ENCODE measurements at places on chromosomes 3 and 15.

DNA sequence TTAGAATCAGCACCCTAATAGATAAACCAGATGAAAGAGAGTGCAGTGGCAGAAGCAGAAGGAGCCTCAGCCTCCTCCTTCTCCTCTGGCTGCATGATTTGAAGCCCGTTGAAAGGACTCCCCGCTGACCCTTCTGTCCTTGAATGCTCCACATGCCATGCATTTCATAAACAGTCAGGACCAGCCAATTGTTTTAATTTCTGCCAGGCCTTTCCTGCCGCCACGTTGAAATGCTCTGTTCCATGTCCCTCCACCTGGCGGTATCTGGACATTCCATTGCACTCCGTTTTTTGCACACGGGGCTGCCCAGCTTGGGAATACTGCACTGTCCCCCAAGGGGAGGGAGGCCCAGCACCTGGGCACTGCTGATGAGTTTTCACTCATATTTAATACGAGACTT is 35.2 kb upstream of the GLCE start:
- no peak for DNase-seq

- DNase-seq: peak; percentile 60
Observed at GRCh38 chr3:64244011-64244942, 19.0 kb upstream of the PRICKLE2 start.

DNA sequence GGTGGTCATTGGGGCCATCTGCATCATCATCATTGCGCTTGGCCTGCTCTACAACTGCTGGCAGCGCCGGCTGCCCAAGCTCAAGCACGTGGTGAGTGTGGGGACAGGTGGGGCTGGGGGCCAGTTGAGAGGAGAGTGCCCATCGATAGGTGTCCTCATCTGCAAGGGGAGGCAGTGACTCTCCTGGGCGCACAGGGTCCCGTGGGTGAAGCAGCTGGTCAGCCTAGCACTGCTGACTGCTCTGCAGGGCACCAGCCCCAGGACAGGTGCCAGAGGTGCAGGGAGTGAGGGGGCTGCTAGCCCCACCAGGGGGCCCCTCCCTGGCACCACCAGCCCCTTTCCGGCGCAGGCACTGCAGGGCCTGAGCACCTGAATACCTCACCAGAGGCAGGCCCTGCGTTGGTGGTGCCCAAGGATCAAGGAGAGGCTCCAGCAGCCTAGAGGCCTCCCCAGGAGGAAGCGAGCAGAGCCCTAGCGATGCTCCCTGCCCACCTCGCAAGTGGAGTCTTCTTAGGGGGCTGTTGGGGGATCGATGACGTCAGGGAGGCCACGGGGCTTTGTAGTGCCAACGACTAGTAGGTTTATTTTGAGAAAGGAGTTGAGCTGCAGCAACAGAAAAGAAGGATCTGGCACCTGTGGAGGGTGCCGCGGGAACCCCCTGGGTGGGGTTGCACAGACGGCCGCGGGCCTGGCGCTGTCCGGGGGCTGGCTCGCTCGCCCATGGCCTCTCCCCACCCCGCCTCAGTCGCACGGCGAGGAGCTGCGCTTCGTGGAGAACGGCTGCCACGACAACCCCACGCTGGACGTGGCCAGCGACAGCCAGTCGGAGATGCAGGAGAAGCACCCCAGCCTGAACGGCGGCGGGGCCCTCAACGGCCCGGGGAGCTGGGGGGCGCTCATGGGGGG is 976 bp upstream of the ABTB1 start:
- no peak for DNase-seq

- peak; percentile 99 for DNase-seq
Observed at GRCh38 chr3:21435871-21436270, 315.1 kb downstream of the ZNF385D start.

- DNase-seq: no peak
Observed at GRCh38 chr15:67024998-67025368, 40.4 kb upstream of the SMAD3 start.

- no peak for DNase-seq
Observed at GRCh38 chr3:123110282-123110975, 43.6 kb downstream of the PDIA5 start.

DNA sequence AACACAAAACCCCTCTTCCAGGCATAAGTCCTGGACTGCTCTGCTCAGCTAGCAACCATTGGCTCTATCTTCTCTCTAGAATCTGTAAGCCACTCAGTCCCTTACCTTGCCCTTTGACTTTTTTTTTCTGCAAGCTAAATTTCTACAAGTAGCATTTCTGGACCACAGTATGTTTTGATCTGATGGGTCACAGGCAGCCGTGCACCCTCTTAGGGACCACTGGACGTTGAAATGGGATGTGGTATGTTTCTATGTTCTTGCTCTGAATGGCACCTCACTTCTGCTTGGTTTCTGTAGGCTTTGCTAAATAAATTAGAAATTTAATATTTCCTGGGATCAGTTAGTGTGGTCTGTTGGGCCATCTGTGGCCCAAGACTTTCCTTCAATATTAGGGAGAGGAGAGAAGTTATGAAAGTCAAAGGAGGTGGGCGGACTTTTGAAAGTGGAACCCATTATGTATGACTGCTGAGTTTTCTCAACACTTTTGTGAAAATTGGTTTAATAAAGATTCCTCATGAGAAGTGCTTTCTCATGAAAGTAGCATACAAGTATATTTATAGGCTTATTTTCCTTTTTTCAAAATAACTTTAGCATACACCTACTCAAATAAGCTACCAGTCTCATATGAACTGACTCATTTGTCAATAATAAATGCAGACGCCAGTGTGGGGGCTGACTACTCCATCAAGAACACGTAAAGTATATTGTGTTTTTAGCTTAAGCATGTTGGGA is 18.4 kb upstream of the TIPARP start:
- DNase-seq: no peak

GRCh38 chr3:153043729-153044328 is 118.2 kb upstream of the RAP2B start:
- DNase-seq: peak; percentile 76

- DNase-seq: no peak
Observed at GRCh38 chr3:38130631-38131065, 6.3 kb downstream of the ACAA1 start.

DNA sequence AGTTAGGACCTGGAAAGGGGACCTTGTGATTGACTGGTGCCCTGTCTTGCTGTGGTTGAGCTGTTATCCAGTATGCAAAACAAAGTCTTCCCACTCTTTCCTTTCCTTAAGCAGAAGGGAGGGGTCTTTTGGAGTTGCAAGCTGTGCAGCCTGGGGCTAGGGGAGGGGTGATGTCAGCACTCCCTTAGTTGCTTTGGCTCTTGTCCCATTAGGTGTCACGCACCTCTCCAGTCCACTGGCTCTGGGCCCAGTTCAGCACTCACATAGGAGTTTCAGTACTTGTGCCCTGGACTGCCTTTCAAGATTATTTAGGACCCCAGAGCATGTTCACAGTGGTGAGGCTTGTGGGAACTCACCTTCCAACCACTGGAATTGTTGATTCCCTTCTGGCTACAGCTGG is 238.5 kb downstream of the DOCK3 start:
- no peak for DNase-seq

DNA sequence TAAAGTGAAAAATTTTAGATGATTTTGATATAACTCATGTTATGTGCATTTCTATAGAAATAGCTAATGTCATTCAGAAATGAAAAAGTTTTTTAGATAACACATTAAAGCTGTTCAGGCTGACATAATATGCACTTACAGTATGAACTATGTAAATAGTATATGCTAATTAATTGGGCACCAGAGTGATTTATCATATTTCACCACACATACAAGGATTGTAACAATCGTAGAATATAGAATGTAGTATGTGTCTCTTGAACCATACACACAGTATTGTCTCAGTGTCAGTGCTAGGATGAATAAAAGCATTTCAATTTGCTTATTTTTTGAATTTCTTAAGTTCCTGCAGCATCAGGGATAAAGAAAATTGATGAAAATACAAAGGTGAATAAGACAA is 710.0 kb downstream of the OTOL1 start:
- DNase-seq: no peak

DNA sequence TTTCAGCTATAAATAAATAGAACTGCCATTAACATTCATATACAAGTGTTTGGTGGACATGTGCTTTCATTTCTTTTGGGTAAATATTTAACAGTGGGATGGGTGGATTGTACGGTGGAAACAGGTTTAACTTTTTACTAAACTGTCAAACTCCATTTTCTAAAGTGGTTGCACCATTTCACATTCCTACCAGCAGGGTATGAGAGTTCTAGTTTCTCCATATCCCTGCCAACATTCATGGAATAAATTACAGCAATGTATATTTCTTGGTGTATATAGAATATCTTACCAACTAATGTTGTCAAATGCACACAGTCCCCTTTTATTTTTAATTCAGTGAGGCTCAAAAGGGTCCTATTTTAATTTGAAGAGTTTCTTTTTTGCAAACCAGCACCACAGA is 71.3 kb upstream of the CTXND1 start:
- DNase-seq: no peak

DNA sequence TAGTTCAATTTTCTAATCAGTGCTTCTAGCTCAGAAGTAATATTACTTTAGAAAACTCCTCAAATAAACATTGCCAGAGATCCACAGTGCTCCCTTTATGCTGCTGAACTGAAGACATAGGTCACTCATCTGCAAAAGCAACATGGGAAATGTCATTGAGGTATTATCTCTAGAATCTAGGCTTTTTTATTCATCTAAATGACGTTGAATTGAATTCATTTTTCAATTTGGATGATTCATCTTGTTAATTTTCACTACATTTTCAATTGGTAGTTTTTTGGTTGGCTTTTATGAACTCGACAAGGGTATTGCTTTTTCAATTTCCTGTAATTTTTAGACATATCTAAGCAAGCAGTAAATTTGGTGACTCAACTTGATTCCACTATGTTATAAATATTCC is 275.4 kb downstream of the NFKBIZ start:
- DNase-seq: no peak

GRCh38 chr3:12438318-12438717 is 46.0 kb upstream of the TSEN2 start:
- DNase-seq: no peak

DNA sequence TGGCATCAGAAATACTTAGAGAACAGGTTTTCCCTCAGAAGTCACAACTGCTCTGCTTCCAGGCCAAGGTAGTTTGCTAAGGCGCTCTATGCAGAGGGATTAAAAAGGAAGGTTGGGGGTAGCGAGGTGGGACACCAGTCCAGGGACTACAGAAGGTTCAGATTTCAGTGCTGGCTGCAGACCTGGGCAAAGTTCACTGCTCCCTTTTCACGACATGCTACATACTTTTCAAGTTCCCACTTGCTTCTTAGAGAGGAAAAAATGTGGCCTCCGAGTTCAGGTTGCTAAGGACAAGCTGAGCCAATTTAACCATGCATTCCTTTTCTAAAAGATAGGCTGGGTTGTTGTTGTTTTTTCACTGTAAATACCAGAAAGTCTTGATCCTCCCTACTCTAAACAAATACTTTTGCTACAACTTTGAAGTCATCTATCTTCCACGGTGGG is 158.6 kb upstream of the NR2F2 start:
- DNase-seq: no peak

DNA sequence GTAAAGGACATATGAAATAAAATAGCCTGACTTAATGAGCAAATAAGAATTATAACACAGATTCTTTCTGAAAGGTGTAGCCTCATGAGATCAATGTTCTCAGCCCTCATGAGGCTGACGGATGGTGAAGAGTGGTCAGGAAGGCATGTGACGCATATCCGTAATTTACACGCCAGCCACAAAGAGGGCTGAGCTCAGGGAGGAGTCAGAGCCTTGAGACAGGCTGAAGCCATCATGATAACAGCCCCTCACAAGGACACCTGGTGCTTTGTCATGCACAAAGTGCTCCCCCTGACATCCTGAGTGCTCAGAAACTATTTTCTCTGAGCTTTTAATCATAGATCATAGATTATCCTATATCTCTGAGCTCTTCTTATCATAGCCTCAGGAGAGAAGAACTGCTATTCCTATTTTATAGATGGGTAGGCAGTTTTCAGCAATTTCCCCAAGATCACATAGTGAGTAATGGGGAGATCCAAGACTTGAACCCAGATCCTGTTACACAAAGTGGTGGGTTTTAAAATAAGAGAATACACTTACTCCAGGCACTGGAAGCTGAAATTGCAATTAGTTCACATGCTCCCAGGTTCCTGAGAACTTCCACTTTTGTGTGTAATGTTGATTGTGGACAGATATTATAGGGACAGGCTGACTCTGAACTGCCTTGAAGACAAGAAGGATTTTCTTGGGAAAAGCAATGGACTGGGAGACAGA is 267.1 kb downstream of the RPLP1 start:
- DNase-seq: no peak

DNA sequence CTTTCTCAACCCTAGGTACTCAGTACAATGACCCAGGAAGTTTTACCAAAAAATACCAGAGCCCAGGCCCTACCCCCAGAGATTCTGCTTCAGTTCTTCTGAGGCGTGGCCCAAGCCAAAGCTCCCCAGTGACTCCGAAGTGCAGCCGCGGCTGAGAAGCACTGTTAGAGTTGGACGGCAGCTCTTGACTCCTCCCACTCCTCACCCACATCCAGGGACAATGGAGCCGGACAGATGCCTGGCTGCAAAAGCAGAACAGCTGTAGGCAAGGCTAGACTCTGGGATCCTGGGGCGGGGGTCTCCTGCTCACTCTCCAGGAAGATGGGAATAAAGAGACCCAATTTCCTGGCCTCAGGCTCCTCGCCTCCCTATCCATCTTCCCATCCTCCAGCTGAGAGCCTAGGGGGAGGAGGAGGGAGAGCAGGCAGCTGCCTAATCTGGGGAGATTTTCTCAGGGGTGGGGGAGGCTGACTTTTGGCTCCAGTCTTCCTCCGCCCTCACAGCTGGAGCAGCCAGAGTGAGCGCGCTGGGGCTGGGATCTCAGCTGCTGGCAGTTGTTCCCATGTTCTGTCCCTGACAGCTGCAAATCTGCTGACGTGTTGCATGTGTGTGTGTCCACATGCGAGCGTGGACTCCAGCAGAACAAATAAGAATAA is 223.8 kb downstream of the OPA1 start:
- DNase-seq: peak; percentile 64

GRCh38 chr3:129834580-129834979 is 58.9 kb downstream of the TMCC1 start:
- no peak for DNase-seq

- DNase-seq: peak; percentile 91
Observed at GRCh38 chr15:37586011-37586583, 348.3 kb upstream of the TMCO5A start.

DNA sequence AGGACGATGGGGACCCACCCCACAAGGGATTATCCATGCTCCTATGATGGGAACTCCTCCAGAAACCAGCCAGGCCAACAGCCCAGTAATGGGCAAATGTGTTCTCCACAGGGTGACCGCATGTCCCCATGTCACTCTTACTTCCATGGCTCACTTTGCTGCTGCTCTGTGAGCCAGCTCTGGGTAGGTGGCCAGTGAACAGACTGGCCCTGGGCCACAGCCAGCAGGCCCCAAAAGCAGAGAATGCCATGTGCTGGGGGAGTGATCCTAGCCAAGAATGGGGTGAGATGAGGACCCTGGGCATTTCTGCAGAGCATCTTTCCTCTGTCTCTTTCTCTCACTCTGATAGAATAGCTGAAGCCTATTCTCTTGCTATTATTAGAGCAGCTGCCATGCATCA is 391.4 kb downstream of the LRTM1 start:
- no peak for DNase-seq

GRCh38 chr15:83039206-83039605 is 27.8 kb upstream of the C15orf40 start:
- DNase-seq: no peak

- DNase-seq: peak; percentile 80
Observed at GRCh38 chr15:72554471-72555425, 80.6 kb downstream of the ARIH1 start.

GRCh38 chr3:127524296-127524896 is 66.1 kb downstream of the TPRA1 start:
- DNase-seq: no peak

Measured in fibroblast of mammary gland (primary cell).